WTC11 (cell line): ENCODE measurements at places on chromosomes 2 and 18. TPM values are rescaled to one million over a fixed set of nuclear protein-coding genes. Genes with fewer than 3 reads are reported as not detected.

Gene FHOD3
- 3.8 to 4.8 TPM (median 4.6 TPM) in 3 replicates for total RNA-seq

Gene FABP1
- 0.39 to 1.1 TPM (median 0.46 TPM) in 3 replicates for total RNA-seq

Gene CLEC4F
- not detected in 3 replicates for total RNA-seq

Gene SERPINB4
- total RNA-seq, result 0.37 to 1.3 TPM (median 0.53 TPM) in 3 replicates

Gene ABCG8
- total RNA-seq, result 0.23 to 0.25 TPM in 2 of 3 replicates, not detected in the other
